ENCODE measurements at places on chromosomes 2 and 18.

GRCh38 chr2:232117413-232117812 lies 155.9 kb downstream of the DIS3L2 start:
- DNase-seq, result no peak

GRCh38 chr2:181348107-181348837 lies 108.9 kb upstream of the ITGA4 start:
- DNase-seq, result no peak

- no peak for DNase-seq
These were observed 19.8 kb upstream of the ATOH8 start for GRCh38 chr2:85734015-85734414.

DNA sequence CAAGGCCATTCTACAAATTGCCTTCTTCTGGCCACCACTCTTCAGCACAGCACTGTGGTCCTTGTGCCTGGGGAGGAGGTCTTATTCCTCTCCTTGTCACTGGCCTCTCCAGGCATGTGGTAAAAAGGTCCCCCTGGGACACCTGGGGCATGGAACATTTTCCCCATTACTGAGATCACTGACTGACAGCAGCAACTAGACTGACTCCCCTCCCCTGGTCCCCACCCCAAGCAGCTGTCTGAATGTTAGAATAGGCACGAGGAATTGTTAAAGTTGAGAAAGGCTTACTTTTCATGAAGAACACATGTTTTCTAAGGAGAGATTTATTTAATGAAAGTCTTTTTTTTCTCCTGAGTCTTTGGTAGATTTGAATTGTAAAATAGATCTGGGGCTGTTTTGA lies 39.5 kb upstream of the RTN4 start:
- no peak for DNase-seq

DNA sequence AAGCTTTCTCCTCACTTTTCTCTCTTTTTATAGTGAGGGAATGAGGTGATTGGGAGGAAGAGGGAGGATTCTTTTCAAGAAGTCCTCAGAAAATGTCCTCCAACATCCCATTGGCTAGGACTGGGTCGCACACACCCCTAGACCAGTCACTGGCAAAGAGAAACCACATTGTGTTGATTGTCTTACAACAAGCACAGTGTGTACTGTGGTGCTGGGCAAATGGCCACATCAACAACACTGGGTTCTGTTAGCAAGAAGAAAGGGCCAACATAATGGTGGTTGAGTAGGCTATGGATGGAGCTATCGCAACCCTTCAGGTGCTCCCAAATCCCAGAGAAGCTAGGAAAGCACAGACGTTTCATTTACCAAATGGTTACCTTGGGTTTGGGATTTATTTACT lies 18.7 kb upstream of the PTPN4 start:
- DNase-seq, result no peak

GRCh38 chr2:40243581-40244187 lies 208.2 kb downstream of the SLC8A1 start:
- DNase-seq, result no peak

DNA sequence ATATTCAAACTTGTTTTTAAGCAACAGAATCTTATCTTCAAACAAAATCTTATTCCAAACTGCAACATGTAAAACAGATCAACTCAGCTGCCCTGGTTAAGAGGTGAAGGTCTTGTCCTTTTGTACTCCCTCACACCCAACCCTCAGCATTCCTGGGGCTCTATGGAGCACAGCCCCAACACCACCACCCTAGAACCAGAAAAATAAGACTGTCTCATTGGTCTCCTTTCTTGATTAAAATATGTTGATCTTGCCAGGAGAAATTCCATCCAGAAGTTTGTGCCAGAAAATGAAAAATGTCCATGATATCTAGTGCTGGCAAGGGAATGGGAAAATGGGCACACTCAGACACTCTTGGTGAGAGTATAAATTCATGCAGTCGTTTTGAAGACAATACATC lies 62.1 kb upstream of the TMEM17 start:
- no peak for DNase-seq

DNA sequence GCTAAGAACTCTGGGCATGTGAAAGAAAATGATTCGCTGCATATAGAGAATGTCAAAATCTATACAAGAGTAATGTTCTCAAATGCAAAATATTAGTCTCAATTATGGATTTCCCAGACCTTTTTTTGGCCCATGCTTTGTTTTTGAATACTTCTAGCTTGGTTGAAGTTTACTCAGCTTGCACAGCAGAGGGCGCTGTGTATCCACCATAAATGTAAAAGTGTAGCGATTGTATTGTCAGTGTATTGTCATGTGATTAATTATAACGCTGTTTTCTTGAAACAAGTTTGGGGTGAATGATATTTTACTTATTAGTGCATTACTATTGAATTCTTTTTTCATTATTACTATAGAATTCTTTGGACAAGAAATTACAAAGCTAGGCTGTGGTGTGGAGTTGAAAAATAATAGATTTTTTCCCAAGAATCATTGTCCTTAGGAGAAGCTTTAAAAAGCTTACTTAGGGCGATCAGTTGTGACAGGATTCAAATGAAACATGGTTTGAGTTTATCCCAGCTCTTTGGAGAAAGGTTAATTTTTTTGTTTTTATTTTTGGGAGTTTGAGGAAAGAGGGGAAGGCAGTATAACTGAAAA lies 98.3 kb downstream of the PIK3C3 start:
- peak; percentile 57 for DNase-seq

DNA sequence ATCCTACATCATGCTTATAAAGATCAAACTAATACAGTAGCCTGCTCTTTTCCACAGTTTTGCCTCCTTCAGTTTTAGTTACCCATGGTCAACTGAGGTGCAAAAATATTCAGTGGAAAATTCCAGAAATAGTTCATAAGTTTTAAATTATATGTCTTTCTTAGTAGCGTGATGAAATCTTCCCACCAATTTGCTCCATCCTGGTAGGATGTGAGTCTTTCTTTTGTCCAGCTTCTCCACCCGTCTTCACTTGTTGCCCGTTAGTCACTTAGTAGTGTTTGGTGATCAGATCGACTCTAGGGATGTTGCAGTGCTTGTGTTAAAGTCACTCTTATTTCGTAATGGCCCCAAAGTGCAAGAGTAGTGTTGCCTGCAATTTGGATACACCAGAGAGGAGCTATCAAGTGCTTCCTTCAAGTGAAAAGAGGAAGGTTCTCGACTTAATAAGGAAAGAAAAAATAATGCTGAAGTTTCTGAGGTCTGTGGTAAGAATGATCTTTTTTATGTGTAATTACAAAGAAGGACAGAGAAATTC lies 57.0 kb downstream of the CEP192 start:
- no peak for DNase-seq

GRCh38 chr2:241151934-241152660 lies 1.8 kb downstream of the PPP1R7 start:
- DNase-seq, result no peak

DNA sequence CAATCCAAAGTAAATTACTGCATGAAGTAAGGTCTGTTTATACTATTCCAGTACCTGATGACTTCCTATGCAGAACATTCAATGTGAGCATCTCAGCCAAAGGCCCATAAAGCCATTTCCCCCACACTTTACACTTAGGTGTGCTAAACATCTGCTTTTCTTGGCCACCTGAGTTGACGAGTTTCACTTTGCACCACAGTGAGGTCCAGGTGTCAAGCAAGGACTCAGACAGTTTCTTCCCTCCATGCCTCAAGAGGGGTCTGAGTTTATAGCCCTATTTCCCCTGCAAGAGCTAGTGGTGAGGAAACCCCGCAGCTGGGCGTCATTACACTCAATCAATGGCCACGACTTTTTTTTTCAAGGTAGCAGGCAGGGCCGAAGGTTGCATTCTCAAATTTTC lies 107.7 kb downstream of the MREG start:
- no peak for DNase-seq

DNA sequence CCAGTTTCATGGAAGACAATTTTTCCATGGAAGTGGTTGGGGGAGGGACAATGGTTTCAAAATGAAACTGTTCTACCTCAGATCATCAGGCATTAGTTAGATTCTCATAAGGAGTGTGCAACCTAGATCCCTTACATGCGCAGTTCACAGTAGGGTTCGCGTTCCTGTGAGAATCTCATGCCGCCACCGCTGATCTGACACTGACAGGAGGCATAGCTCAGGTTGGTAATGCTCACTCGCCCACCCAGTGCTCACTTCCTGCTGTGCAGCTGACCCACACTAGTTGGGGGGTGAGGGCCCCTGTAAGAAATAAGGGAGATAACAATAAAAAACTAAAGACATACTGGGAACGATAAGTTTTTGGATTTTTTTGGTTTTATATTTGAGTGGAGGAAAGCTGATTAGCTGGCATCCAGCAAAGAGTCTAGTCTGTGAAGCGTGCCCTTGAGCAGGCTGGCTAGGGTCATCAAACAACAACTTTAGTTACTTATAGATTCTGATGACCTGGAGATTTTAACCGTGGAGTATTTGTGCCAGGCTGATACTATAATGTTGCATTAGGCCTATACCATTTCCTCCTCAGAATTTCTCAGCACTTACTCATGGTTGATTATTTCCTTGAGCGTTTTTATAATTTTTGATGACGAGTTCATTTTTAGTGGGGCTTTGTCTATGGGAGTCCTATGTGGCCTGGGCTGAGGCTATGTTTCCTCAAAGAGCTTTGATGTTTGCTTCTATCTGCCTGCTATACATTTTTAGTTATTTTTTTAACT lies 6.3 kb upstream of the MCFD2 start:
- no peak for DNase-seq

DNA sequence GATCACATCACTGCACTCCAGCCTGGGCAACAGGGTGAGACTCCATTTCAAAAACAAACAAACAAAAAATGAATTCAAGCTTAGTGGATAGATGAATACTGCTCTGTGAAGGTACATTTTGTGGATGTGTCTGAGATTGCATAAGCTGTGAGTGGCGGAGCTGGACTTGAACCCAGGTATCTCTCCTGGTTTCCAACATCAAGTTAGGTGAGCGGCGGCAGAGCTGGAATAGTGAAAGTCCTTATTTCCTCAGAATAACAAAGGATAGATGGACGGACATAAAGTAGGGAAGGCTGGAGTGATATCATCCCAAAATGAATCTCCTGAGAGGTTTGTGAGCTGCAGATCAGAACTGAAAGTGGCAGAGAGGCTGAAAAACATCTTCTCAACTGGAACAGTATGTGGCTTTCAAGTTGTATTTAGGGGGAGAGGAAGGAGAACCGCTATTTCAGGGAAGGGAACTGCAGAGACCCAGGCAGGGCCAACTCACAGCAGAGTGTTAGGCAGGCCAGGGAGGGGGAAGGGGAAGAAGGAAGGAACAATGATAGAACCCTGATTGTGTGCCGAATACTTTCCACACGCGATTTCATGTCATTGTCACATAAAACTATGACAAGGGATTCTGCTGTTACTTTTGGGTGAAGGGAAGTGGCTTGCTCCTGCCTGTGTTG lies 106.2 kb downstream of the LPIN1 start:
- DNase-seq, result no peak

DNA sequence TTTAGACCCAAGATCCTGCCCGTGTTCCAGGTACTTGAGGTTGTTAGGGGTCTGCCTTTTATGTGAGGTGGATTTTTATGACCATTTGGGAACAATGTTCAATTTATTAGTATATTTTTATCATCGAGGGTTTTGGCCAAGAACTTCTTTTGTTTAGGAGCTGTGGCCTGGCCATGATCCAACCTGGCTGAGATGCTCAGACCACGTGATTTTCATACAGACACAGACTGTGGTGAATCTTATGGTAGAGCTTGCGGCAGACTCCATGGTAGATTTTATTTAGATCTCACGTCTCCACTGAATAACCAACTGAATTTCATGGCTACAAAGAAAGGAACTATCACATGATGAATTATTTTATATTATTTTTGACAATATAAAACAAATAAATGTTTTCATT lies 405.5 kb upstream of the VWC2L start:
- no peak for DNase-seq

DNA sequence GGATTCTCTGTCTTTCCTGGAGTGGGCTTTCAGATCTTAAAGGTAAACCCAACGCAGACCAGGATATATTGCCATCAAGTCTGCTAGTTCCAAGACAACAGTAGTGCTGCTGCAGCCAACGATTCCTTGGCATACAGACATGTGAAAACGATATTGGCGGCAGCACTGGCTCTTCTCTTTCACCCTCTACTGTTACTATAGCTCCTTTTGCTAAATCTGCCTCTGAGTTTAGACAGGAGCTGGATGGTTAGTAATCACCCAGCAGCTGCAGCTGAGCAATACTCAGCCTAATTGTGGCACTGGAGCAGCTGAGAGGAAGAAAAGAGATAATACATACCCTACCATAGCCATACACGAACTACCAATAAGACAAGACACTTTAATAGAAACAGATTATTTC lies 4.0 kb downstream of the YES1 start:
- no peak for DNase-seq

GRCh38 chr2:48247206-48247605 lies 282.7 kb upstream of the STON1 start:
- DNase-seq, result no peak

GRCh38 chr18:29457316-29457889 lies 1280.5 kb upstream of the CDH2 start:
- no peak for DNase-seq

GRCh38 chr2:28583899-28584553 lies 88.2 kb downstream of the PLB1 start:
- peak; percentile 66 for DNase-seq

GRCh38 chr2:9285385-9285920 lies 78.8 kb downstream of the ASAP2 start:
- no peak for DNase-seq

- DNase-seq, result no peak
These were observed 4.9 kb downstream of the IGFBP5 start for GRCh38 chr2:216690456-216690852.

GRCh38 chr2:47631792-47632398 lies 151.1 kb upstream of the MSH6 start:
- DNase-seq, result no peak

GRCh38 chr2:72144632-72145288 lies 2.9 kb downstream of the CYP26B1 start:
- no peak for DNase-seq

- peak; percentile 77 for DNase-seq
These were observed at the start of the genes CEP76 and PSMG2 for GRCh38 chr18:12702221-12703095. Gene CEP76, minus strand, starts transcription at chr18:12702723. Its CDS starts 175 bp downstream, at chr18:12702548. Gene PSMG2, plus strand, starts transcription at chr18:12703042. Its CDS starts 66 bp downstream, at chr18:12703108.

DNA sequence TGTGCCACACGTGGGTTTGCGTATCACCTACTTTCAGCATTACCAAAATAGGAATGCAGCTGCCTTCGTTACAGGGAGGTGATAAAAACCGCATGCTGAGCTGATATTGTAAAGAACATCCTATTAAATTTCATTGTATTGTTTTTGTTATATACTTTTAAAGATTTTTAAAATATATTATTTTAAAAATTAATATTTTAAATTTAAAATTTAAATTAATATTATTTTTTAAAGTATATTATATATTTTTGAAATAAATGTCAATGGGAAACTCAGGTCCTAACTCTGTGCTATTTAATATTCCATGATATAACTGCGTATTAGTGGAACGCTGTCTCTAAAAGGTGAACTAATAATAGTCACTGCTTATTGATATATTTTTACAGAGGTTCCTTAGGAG lies 51.2 kb downstream of the CTNNA2 start:
- DNase-seq, result no peak

GRCh38 chr18:65924904-65925303 lies 174.1 kb downstream of the CDH7 start:
- DNase-seq, result no peak
